ENCODE measurements at places on chromosomes 3 and 15. TPM values are rescaled to one million over a fixed set of nuclear protein-coding genes. Genes with fewer than 3 reads are reported as not detected.

- no peak for DNase-seq
These were observed 114.3 kb downstream of the FAM43A start for GRCh38 chr3:194800002-194800401.

- DNase-seq: no peak
These were observed 689.1 kb upstream of the LMCD1 start for GRCh38 chr3:7812490-7812889.

DNA sequence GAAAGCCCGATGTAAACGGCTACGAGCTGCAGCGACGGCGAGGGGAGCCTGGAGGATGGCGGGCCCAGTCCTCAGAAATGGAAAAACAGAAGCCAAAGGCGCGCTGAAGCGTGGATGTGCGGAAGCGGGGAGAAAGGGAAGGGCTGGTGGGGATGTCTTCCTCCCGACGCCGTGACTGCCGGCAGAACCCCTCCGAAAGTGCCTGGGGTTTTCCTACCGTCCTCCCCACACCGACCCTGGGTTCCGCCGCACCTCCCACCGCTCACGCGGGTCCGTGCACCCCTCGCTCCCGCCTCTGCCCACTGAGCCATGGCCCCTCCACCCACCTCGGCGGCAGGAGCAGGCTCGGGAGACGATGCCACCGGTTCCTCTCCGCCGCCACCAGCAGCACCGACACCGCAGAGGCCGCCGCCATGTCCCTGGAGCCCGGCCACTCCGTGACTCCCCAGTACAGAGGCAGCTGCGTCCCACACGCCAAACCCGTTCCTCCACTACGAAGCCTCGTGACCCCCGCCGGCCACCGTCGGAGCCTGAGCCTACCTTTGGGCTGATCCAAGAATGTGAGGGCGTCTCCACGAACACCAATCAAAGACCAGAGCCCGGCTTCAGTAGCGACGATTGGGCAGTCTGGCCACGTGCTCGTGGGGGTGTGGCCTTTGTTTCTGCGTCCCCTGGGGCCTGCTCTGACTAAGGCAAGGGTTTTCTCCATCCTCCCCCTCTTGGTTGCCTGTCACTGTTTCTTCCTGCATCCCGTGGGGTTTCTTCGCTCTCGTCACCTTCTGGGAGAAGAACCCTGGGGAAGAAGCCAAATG is at the start of gene MCCC1:
Gene MCCC1, minus strand, starts transcription at position 471 of the 812 bp plus-strand sequence. Its CDS starts 56 bp downstream, at position 415.
- DNase-seq: peak; percentile 97

- peak; percentile 64 for DNase-seq
These were observed 11.0 kb downstream of the STARD5 start for GRCh38 chr15:81312790-81313543.

DNA sequence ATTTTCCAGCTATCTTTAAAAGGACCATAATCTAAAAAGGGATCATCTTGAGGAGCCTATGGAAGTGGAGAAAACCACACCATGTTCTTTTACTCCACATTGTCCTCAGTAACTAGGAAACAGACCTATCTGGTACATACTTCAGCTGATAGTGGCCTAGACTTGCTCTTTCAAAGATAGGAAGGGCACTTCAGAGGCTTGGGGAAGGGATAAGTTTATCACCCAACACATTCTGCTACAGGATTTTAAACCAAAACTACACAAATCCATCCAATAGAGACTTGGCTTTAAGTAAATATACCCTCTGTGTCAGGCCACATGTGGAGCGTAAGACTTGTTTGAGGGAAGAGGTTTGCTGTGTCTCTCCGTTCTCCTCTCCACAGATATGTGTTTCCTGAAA is 35.4 kb downstream of the CP start:
- DNase-seq: no peak

- no peak for DNase-seq
These were observed 45.8 kb upstream of the GOLIM4 start for GRCh38 chr3:168141405-168141998.

DNA sequence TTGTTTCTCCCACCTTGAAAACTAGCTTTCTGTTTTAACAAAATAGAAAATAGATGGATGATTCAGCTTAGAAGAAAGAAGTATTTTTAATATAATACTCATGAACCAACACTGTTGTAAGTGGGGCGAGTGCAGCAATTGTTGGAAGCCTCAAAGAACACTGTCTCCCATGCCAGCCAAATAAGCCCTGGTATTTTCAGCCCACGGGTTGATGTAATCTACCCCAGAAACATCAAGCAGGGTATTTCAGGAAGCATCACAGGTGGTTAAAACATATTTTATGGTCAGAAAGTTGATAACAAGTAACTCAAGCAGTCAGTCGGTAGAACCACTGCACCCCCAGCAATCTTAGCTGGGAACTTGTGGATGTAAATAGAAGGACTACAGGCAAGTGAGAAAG is 115.9 kb downstream of the SV2B start:
- DNase-seq: no peak

GRCh38 chr3:106299300-106300098 is 430.7 kb upstream of the CBLB start:
- no peak for DNase-seq

DNA sequence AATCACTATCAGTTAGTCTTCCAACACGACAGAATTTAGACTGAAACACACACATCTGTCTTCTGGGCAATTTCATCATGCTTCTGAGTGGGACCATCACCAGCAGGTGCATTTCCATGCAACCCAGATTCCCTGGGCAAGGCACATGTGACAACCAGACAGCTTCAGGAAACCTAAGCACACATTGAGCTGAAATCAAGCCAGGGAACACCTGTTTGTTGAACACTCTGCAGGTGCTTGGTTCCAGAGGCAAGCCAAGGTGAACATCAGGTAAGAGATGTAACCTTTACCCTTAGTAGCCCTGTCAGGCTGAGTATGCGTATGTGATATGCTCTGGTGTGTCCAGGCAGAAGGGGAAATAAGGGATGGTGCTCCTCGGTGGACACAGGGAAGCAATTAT is 3.3 kb upstream of the PSMD2 start:
- DNase-seq: no peak

GRCh38 chr3:47581422-47581821 is 2.8 kb upstream of the CSPG5 start:
- DNase-seq: no peak

The SYNPR gene
- total RNA-seq: not detected

The ACTRT3 gene
- 4.8 TPM for total RNA-seq

The ATG7 gene
- total RNA-seq: 63.2 TPM
